A549 treated with CpdA at 1 μM for 4 hours (cell line): ENCODE measurements at places on chromosomes 1 and 21. TPM values are rescaled to one million over a fixed set of nuclear protein-coding genes. Genes with fewer than 3 reads are reported as not detected.

The TNFRSF1B gene
- total RNA-seq, result 0.33 to 0.59 TPM (median 0.40 TPM) in 5 replicates

The LRRC42 gene
- total RNA-seq, result 24.6 to 28.1 TPM (median 27.2 TPM) in 5 replicates

The HMCN1 gene
- 0.04 to 0.17 TPM (median 0.09 TPM) in 5 replicates for total RNA-seq

The HLX gene
- 4.2 to 5.9 TPM (median 5.1 TPM) in 5 replicates for total RNA-seq

The VWA5B1 gene
- total RNA-seq, result not detected in 5 replicates

The DARS2 gene
- 37.2 to 46.4 TPM (median 42.7 TPM) in 5 replicates for total RNA-seq

The FAM163A gene
- total RNA-seq, result not detected in 5 replicates

The DRAXIN gene
- total RNA-seq, result 0.07 to 0.21 TPM (median 0.12 TPM) in 5 replicates

The ZC3H12A gene
- total RNA-seq, result 12.9 to 20.1 TPM (median 16.6 TPM) in 5 replicates

The KISS1 gene
- 0.21 to 1.0 TPM (median 0.61 TPM) in 4 of 5 replicates, not detected in the other for total RNA-seq

The CLDN17 gene
- total RNA-seq, result not detected in 5 replicates

The TMEM240 gene
- 0.18 to 0.92 TPM (median 0.66 TPM) in 5 replicates for total RNA-seq

The GPR52 gene
- 0.17 TPM in 1 of 5 replicates, not detected in the others for total RNA-seq

The HSD3B1 gene
- not detected in 5 replicates for total RNA-seq

The RGS18 gene
- not detected in 5 replicates for total RNA-seq

The KCNT2 gene
- total RNA-seq, result 0.03 to 0.05 TPM in 2 of 5 replicates, not detected in the others

The CFH gene
- total RNA-seq, result 4.0 to 5.1 TPM (median 4.4 TPM) in 5 replicates

The CD160 gene
- total RNA-seq, result 0.10 TPM in 1 of 5 replicates, not detected in the others

The HNRNPU gene
- total RNA-seq, result 342 to 485 TPM (median 376 TPM) in 5 replicates

The GBP2 gene
- 0.74 to 1.3 TPM (median 0.91 TPM) in 5 replicates for total RNA-seq

The CA6 gene
- total RNA-seq, result not detected in 5 replicates

The ALX3 gene
- total RNA-seq, result not detected in 5 replicates

The C1QB gene
- total RNA-seq, result not detected in 5 replicates

The DONSON gene
- total RNA-seq, result 14.5 to 23.0 TPM (median 18.1 TPM) in 5 replicates

The BSND gene
- not detected in 5 replicates for total RNA-seq

The DHRS3 gene
- 42.1 to 61.0 TPM (median 59.8 TPM) in 5 replicates for total RNA-seq

The KCNK1 gene
- 14.3 to 20.3 TPM (median 18.1 TPM) in 5 replicates for total RNA-seq

The DVL1 gene
- total RNA-seq, result 51.2 to 89.9 TPM (median 81.5 TPM) in 5 replicates

The SPATA46 gene
- not detected in 5 replicates for total RNA-seq

The BMP8B gene
- 3.1 to 4.3 TPM (median 4.1 TPM) in 5 replicates for total RNA-seq

The MYOG gene
- total RNA-seq, result not detected in 5 replicates

The SYT2 gene
- 0.01 to 0.07 TPM (median 0.02 TPM) in 5 replicates for total RNA-seq

The GUCA2B gene
- total RNA-seq, result 0.19 to 0.30 TPM in 2 of 5 replicates, not detected in the others

The MNDA gene
- total RNA-seq, result not detected in 5 replicates

The TRIM46 gene
- 1.2 to 1.6 TPM (median 1.5 TPM) in 5 replicates for total RNA-seq

The LCE6A gene
- total RNA-seq, result not detected in 5 replicates

The SPRR3 gene
- total RNA-seq, result 0.22 TPM in 1 of 5 replicates, not detected in the others

The HSF2BP gene
- 1.3 to 1.9 TPM (median 1.4 TPM) in 5 replicates for total RNA-seq

The THEM5 gene
- total RNA-seq, result not detected in 5 replicates

The KRTAP19-6 gene
- total RNA-seq, result not detected in 5 replicates

The KCNJ6 gene
- 1.4 to 2.2 TPM (median 2.0 TPM) in 5 replicates for total RNA-seq
